ENCODE measurements at places on chromosomes 4 and X.

DNA sequence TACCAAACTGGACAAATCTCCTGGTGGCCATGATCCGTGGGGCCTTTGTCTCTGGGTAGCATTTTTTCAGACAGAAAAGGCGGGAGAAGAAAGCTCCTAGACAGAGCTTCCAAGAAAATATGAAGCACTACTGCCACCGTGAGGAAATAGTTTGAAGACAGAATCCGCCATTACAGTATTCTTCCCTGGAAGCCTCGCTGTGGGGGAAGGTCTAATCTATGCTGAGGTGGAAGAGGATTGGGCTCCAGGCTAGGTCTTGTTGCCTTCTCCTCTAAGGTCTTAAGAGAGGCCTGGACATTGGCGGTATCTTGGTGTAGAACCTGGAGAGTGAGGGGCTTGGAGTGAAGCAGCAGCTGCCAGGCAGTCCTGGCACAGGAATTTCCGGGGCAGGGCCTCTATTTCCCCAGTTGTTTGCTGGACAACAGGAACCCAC, 218.9 kb downstream of the OR13H1 start:
- no peak for DNase-seq

DNA sequence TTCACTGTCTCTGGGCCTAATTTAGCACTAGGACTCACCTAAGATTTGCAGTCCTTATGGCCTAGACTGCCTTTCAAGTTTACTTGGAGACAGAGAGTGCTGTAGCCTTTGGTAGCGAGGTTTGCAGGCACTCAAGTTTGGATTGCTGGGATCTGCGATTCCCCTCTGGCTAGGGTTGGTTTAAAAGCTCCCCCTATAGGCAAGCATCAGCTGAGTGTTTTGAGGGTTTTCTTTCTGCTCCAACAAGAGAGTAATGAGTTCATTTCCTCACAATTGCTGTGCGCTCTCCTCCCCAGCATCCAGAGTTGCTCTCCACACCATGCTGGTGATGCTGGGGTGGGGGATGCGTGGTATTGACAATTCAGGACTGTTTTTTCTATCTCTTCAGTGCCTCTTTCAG, 206.9 kb downstream of the GLUD2 start:
- no peak for DNase-seq

DNA sequence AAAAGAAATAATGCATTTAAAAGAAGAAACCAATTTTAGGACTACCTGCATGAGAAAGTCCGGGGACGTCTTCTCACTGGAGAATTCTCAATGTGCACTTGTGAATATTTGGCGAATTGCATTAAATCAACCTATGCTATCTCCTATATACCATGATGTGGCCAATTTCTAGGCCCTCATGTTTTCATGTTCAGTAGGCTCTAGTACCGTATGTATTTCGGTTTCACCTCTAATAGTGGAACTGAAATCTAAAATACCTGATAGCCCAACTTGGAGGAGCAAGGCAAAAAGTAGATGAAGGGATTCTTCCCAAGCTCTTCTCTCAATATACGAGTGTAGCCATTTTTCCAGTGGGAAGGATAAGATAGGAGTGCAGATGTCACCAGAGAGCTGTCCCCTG, 11.4 kb upstream of the FGF2 start:
- DNase-seq = no peak

DNA sequence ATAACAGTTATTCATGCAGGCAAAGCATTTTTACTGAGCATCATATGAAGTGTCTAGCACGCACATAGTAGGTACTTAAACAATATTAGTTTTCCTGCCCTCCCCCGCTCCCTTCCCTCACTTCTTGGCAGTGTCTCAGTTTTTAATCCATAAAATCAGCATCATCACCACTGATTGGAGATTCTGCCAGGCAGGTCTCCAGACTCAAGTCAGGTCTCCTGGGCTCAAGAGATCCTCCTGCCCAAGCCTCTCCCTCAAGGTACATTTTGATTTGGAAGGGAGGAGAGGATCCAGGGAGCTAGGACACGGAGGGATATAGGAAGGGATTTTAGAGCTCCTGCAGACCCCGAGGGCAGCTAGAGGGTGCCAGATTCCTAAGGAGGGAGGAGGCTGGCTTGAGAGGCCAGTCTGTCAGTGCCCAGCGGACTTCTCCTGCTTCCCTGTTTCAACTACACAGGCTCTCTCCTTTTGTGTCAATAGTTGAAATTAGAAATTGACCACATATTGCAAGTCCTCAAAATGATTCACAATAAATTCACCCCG, 4.4 kb upstream of the FAT1 start:
- DNase-seq = no peak

Measured in CD4-positive, alpha-beta T cell treated with Interleukin-15 for 4 hours (primary cell).